Activated CD4-positive, alpha-beta T cell treated with anti-CD3 and anti-CD28 coated beads for 1 hour (primary cell): ENCODE measurements at places on chromosomes 4 and X.
A peak's percentile ranks its signal among the peaks of the same experiment; 100 is the strongest.

DNA sequence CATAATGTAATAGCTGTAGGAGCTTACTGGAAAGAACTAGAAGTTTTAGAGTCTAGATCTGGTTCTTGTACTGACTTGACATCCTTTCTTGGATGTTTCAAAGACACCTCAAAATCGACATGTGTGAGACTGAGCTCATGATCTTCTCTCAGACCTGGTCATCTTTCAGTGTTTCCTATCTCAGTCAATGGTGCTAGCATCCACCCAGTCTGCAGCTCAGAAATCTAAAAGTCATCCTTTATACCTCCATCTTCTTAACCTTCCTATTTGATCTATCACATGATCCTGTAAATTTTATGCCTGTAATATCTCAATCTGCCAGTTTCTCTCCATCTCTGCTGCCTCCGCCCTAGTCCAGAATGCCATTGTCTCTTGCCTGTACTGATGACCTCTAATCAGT is 301.9 kb upstream of the PITX2 start:
- no peak for DNase-seq

DNA sequence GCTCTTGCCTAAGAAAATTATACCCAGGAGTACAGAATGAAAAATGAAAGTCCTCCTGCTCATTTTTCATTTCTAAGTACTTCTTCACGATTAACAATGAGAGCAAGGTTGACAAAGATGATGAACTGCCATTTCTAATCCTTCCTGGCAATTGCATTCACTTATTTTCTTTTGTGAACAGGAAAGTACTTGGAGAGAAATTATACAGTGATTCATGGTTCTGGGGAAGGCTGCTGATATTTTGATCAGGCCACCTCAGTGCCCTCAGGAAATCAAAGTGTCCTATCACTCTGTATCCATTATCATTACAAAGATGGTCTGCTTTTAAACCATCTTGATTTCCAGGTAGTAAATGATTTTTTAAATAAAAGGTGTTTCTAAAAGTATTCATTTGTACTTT is 467.5 kb downstream of the PACRGL start:
- no peak for DNase-seq

DNA sequence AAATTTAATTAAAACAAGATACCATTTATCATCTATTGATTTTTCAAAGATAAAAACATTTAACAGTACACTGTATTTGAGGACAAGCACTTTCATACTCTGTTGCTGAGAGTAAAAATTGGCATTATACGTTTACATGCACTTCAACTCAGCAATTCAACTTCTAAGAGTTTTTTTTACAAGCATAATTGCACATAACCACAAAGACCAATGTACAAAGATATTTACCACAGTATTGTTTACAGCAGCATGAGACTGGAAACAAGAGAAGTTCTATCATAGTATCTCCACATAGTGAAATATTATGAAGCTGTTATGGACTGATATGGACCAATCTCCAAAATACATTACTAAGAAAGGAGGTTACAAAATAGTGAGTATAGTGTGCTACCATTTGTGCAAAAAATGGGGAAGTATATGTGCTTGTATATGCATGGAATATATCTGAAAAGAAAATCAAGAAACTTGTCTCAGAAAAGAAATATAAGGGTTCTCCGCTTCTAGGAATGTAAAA is 10.9 kb downstream of the GAB3 start:
- DNase-seq = no peak

DNA sequence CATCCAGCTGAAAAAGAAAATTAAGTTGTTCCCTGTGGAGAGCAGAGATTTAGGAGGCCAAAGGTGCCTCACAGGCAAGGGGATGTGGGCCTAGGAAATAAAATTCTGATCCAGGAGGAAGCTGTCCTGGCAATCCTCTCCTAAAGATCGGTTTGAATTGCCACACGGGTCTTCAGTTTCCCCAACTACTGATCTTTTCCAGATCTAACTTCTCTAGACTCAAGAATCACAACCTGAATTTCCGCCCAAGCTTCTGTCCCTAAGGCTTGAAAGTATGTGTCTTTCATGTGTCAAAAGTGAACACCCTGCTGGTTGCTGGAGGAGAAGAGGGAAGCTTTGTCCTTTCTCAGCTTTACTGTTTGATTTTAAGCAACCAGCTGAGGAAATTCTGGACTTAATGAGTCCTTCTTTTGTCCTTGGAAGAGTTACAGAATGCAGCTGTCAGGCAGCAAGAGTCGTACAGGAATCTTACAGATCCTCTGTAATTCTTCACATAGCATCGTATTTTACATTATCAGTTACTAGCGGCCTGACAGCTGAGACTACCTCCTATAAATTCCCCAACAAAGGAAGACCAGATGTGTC is 93.8 kb downstream of the INPP4B start:
- DNase-seq = no peak

DNA sequence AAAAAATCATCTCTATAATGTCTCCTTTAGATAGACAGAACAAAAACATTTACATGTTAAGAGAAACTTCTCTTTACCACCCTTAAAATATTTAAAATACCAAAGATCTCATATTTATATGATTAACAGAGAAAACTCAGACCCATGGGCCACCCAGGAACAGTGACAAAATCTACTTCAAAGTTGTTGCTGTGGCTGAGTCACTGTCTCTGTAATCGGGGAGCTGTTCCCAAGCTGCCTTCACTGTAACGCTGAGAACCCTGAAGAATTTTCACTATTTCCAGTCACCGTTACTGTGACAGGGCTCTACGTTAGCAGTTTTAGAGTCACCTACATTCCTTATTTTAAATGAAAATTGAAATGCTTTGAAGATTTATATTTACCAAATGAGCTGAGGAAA is 9.0 kb upstream of the DAPP1 start:
- DNase-seq = no peak

GRCh38 chrX:155881158-155881993 is at the start of gene VAMP7:
Gene VAMP7, plus strand, starts transcription at chrX:155881345. Its CDS starts 8,122 bp downstream, at chrX:155889467.
- DNase-seq = peak; percentile 64

- no peak for DNase-seq
These were observed 3.0 kb downstream of the CISD2 start for GRCh38 chr4:102871772-102872171.

DNA sequence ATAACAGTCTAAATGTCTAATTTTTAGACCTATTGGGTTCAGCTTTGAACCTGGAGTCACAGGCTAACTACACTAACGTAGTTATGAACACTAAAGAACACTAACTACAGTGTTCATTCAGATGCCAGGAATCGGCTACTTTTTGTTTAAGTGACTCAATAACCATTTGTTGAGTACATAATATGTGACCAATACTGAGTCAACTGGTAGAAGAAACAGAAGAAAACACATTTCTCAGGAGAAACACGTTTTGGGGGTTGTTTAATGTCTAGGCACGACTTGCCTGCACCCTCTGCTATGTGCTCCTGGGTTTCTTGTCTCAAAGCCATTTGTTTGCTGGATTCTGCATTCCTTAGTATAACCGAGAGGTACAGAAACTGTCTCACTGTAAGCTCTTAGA is 18.6 kb upstream of the CLNK start:
- DNase-seq = no peak

GRCh38 chrX:9535101-9535500 is 70.2 kb downstream of the TBL1X start:
- DNase-seq = no peak

- DNase-seq = no peak
These were observed 16.0 kb downstream of the HPSE start for GRCh38 chr4:83318666-83319065.

GRCh38 chr4:123463869-123464268 is 67.3 kb downstream of the SPRY1 start:
- DNase-seq = no peak

- no peak for DNase-seq
These were observed 1008.9 kb upstream of the PCDH7 start for GRCh38 chr4:29711226-29711625.

- no peak for DNase-seq
These were observed 21.1 kb downstream of the FHIP1A start for GRCh38 chr4:151429957-151430570.

DNA sequence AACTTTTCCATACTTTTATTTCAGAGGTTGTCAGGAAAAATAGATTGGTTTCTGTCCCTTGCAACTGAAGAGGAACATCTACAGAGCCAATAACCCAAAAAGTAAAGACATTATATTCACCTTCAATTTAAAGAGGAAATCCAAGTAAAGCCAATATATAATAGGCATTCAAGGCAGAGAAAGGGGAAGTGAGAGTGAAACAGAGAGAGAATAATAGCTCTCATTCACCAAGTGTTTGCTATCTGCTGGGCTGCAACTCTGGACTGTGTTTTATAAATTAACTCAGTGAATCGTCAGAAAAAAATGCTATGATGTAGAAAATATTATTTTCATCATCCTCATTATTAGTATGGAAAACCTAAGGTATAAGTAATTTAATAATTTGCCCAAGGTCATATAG is 448.5 kb downstream of the TRAM1L1 start:
- DNase-seq = no peak

- DNase-seq = no peak
These were observed 19.0 kb downstream of the CXCL8 start for GRCh38 chr4:73759357-73759756.

GRCh38 chr4:156237231-156237630 is 283.6 kb upstream of the CTSO start:
- no peak for DNase-seq

- DNase-seq = no peak
These were observed 24.0 kb upstream of the IQSEC2 start for GRCh38 chrX:53305219-53305995.
